ENCODE measurements at places on chromosomes 7 and 10.

GRCh38 chr7:157459966-157460365, 123.2 kb downstream of the DNAJB6 start:
- DNase-seq: no peak

DNA sequence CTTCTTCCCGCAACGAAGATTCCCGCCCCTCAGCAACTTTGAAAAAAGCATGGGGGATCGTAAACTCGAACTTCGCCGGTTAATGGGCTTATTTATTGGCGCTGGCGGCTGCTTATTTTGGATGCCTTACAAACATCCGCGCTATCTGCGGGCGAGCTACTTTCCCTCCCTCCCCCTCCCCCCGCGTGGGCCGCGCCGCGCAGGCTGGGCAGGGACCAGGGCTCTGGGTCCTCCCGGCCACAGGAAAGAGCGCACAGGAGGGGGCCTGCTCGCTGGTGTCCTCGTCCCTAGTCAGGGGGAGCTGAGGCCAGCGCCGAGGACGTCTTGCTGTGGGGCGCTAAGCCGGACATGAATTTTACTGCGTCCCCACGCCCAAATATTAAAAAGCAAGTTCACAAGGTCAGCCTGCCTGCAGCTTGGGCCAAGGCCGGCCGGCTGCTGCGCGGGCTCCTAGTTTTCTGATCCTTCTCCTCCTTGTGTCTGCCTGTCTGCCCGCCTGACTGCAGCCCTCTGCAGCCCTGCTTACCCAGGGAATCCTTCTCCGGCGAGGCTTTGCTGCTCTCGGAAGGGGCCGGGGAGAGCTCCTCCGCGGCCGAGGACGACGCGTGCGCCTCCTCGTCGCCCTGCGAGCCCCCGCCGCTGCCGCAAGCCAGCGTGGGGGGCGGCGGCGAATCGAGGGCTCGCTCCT, 1.2 kb downstream of the HOXA10 start:
- DNase-seq: peak; percentile 88

DNA sequence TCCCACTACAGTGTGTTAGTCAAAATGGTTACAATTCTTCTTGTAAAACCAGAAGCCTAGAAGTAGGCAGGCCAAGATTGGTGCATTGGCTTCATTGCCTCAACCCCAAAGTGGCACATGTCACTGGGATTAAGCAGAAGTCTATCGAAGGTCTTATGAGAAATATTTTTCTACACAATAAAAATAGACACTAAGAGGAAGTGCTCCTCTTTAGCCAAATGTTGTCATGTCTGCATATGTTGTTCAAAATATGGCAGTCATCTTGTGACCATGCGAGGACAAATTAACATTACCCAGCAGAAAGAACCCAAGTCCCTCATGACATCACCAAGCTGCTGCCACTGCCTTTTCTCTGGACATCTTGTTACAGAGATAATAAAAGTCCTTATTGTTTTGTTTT, 6.3 kb upstream of the NSMCE4A start:
- no peak for DNase-seq

- no peak for DNase-seq
Observed at GRCh38 chr7:70773406-70773805, 358.5 kb upstream of the GALNT17 start.

- DNase-seq: no peak
Observed at GRCh38 chr7:91771921-91772815, 108.3 kb downstream of the MTERF1 start.

DNA sequence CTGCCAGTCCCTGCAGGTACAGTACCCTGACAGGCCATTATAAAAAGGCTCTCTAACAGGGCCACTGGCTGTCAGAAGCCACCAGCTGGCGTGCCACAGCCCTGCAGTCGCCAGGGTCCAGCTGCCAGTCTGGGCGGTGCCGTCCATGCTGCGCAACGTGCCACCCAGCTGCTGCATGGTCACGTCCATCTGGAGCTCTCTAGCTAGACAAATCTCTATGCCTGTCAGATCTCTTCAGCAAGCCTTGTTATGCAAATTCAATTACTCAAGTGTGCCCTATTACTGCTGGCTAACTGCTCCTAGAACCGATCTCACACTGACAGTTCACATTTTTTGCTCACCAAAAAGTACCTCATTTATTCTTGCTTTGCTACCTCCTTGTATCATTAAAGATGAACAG, 75.9 kb downstream of the HIBADH start:
- no peak for DNase-seq

GRCh38 chr10:79376078-79376628, 28.9 kb downstream of the PPIF start:
- DNase-seq: no peak
